Ammon's horn (tissue), 1 donor: ENCODE measurements at places on chromosomes 12 and 14.

DNA sequence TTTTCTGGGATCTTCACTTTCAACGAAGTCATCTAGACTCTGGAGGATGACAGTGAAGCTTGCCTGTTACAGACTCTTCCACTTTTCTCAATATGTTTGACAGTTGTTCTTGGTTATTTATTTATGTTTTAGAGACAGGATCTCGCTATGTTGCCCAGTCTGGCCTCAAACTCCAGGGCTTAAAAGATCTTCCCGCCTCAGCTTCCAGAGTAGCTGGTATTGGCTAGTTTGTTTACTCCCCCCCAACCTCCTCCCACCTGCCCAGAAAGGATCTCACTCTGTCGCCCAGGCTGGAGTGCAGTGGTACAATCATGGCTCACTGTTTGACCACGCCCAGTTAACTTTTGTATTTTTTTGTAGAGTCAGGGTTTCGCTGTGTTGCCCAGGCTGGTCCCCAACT lies 3.3 kb downstream of the SPATS2 start:
- DNase-seq = no peak

GRCh38 chr14:100067971-100068959 lies 3.0 kb downstream of the EVL start:
- peak; percentile 73 for DNase-seq

DNA sequence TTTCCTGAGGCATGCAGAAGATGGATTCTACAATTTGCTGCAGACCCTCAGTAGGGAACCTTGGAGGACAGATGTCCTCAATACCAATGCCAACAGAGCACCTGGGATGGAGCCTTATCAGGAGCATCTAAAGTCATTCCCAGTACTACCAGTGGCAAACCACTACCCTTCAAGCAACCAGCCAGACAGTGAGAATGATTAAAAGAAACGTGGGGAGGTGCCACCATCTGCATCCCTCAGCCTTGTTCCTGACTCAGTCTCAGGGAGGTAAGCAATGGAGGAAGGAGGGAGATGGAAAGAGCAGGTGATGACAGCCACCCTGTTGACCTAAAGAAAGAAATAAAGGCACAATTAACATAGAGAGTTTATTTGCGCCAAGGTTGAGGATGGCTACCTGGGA lies 175.2 kb upstream of the GRIN2B start:
- no peak for DNase-seq

GRCh38 chr12:24081606-24082005 lies 132.1 kb upstream of the SOX5 start:
- no peak for DNase-seq

DNA sequence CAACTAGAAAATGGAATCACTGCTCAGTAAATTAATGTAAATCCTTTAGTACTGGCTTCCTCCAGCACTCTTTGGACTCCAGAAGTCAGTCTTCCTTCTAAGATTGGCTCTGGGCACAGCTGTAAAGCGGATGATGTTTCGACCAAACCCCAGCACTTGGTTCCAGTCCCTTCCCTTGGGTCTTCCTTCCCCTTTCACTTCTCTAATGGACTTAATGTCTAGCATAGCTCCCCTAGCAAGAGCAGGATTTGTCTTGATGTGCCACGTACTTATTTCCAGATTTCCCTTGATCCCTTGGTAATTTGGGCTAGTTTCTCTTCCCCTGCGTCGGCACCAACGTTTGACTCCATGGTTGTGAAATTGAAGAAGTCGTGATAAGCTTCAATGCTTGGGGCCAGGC lies 28.3 kb downstream of the C12orf75 start:
- DNase-seq = peak; percentile 77

- no peak for DNase-seq
Measured at GRCh38 chr12:124218243-124218560, 76.7 kb upstream of the RFLNA start.

DNA sequence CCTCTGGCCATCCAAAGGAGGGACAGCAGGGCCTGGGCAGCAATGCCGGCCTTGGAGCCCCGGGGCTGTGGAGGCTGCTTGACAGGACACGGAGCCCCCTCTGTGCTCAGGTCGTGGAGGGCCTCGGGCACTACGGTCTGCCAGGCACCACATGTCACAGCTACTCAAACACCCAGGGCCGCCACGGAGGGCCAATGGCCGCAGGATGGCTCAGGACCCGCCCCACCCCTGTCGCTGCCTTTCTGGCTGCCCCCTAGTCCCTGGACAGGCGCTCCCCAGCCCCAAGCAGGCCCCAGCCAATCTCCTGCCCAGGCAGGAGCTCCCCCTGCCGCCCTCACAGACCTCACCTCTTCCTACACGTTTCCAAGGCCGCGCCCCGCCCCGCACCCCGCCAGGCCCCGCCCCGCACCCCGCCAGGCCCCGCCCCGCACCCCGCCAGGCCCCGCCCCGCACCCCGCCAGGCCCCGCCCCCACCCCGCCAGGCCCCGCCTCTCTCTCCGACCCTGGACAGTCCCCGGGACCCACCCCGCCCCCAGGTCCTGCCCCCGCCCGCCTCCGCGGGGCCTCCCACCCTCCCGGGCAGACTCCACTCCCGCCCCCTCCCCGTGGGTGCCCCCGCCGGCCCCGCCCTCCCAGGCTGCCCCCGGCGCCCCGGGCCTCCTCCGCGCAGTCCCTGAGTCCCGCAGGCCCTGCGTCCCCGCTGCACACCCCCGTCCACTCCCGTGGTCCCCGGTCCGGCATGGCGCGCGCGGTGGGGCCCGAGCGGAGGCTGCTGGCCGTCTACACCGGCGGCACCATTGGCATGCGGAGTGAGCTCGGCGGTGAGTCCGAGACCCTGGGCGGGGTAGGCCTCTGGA lies at the start of gene ASPG:
Gene ASPG (plus strand): TSS at position 669 of the 857 bp plus-strand sequence. CDS start 71 bp downstream, at position 740.
- no peak for DNase-seq

- no peak for DNase-seq
Measured at GRCh38 chr14:43591776-43592175, 915.3 kb downstream of the FSCB start.

DNA sequence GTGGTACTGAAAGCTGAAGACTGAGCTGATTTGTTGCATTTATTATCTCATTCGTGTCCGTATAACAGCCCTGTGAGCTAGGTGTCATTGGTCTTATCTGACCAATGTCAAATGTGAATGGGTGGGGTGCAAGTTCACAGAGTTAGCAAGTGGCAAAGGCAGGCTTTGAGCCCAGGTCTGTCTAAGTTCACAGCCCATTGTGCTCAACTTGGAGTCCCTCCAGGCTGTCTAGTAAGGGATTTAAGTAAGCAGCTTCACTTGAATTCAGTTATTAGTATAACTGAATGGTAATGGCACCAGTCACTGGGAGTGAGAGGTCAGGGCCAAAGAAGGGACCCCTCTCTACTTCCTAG lies 8.5 kb downstream of the C1S start:
- DNase-seq = no peak

DNA sequence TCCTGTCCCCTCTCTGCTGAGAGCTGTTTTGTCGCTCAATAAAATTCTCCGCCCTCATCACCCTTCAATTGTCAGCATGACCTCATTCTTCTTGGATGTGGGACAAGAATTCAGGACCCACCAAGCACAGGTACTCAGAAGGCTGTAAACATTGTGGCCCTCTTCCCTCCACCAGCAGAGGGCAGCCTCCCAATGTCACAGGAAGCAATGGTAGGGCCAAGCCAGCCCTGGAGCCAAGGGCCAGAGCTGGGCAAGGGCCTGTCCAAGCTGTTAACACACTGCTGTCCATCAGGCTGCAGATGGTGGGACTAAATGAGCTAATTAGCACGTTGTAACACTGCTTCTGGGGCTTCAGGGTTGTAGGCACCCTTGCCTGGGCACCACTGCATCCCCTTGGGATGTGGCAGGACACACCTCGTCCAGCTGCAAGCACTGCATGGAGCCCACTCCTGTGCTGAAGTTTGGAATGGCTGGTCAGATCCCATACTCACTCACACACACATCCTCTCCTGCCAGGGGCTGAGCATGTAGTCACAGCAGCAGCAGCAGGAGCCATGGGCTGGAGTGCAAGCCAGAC lies 62.7 kb upstream of the HECTD1 start:
- no peak for DNase-seq

GRCh38 chr14:85897808-85898207 lies 367.9 kb downstream of the FLRT2 start:
- DNase-seq = no peak

DNA sequence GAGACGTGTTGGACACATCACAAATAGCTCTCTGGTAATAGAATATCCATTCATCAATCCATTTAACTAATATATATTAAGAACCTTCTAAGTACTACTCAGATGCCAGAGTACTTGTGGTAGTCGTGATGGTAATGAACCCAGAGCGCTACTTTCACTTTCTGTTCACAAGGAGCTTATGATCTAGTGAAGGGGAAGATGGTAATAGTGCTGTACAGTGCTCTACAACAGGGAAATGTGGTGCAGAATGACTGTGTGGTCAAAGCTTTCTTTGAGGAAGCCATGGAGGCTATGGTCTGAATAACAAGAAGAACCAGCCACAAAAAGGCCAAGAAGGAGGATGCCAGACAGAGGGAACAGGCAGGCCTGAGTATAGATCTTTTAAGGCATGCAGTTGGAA lies 212.0 kb downstream of the PTPRO start:
- peak; percentile 45 for DNase-seq
